ENCODE measurements at places on chromosomes 16 and 17.

DNA sequence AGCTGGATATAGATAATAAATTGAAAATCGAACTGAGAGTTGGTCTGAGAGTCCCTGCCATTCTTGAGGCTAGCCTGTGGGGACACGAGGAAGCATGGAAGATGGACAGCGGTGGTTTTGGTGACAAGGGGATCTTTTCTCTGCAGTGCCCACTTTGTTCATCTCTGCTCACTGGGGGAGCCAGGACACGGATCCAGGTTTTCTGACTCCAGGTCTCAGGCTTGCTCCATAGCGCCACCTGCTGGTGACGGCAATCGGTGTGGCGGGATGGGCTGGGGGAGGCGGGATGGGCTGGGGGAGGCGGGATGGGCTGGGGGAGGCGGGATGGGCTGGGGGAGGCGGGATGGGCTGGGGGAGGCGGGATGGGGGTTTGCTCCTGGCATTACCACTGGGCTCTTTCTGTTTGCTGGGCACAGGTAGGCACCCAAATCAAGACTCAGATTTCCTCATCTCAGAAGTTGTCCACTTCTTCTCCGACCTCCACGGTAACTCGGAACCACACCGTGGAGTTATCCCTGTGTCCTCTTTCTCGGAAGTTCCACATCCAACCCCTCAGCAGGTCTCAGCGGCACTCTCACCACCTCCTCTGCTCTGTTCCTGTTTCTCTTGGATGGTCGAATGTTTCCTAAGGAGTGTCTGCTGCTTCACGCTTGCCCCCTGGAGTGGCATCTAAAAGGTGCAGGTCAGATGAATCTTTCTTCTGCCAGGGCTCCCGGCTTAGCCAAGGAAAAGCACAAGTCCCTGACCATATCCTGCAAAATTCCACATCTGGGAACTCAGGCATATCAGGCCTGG lies 142.4 kb downstream of the CYLD start:
- DNase-seq = no peak

GRCh38 chr16:20871258-20871657 lies 28.9 kb downstream of the DCUN1D3 start:
- DNase-seq = no peak

GRCh38 chr16:22192261-22193062 lies 13.6 kb upstream of the EEF2K start:
- no peak for DNase-seq

DNA sequence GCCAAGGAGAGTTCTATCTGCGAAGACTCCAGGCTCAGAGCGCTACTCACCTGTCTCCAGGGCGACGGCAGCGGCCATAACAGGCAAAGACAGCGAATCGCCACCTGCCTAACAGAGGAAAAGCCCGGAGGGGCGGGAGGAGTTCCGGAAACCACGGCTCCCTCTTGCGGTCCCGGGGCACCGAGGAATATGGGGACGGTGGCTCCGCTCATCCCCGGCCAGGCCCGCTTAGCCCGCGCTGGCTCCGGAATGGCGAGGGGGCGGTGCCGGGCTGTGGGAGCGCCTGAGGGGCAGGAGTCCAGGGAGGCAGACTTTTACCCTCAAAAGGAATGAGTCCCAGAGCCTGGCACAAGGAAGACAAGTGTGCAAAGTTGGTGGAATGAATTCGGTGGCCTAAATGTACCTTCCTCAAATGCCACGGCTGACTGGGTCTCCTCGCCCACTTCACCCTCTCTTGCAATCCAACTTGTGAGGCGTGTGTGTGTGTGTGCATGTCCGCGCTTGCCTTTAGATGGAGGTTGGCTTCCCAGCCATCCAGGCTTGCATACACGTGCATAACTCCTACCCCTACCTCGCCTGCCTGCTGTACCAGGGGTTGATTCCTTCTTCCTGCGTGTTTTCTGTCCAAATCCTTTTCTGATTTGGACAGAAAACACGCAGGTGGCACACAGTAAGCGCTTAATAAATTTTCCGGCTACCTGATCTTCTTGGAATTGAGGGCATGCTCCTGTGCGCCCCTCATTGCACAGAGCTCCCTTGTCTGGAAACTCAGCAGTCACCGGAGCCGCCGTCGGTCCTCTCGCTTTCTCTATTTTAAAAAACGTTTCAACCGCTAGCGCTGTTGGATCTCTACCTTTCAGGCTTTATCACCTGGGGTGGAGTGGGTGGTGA lies 3.5 kb downstream of the C17orf100 start:
- no peak for DNase-seq

GRCh38 chr17:40410082-40410481 lies 7.6 kb downstream of the TOP2A start:
- DNase-seq = no peak

Data from kidney epithelial cell (primary cell).